Fibroblast of upper back skin (primary cell): ENCODE measurements at places on chromosomes 4 and X.
A peak's percentile ranks its signal among the peaks of the same experiment; 100 is the strongest.

DNA sequence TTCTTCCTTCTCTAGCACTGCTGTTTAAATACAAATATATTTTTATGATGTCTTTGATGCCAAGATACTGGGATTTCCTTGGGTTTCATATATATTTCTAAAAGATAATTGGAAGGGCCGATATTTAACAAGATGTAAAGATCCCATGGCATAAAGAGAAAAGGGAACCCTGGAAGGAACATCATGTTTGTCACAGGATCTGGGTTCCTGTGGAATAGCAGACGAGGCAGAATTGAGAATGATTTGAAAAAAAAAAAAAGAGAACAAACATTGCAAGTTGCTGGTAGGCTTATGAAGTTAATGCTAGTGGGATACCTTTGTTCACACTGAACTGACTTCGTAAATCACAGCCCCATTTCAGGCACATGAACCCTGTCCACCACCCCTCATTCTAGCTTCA, 33.6 kb downstream of the RASSF6 start:
- DNase-seq: no peak

DNA sequence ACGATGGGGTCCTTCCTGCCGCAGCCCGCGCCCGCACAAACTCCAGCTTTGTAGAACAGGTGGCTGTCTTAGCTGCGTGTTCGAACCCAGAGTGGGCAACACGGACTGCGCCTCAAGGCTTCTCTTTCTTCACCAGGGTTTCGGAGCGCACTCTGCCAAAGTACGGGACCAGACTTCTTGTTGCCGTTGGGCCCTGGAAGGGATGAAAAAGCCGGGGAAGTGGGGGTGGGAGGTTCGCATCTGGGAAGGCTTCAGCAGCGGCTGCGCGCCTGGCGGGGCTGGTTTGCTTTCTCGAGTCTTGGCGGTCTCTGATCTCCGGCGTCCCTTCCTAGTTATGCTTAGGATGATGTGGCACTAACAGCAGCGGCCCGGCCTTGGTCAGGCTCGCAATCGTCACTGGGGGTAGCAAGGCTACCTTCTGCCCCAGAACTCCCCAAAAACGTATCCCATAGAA, 673 bp downstream of the PARM1 start:
- no peak for DNase-seq

DNA sequence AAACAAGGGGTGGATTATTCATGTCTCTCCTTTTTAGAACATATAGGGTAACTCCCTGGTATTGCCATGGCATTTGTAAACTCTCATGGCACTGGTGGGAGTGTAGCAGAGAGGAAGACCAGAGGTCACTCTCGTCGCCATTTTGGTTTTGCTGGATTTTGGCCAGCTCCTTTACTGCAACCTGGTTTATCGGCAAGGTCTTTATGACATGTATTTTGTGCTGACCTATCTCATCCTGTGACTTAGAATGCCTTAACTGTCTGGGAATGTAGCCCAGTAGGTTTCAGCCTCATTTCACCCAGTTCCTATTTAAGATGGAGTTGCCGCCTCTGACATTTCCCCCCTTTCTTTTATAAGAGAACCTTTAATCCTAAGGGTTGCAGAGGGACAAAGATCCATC, 45.8 kb downstream of the MGST2 start:
- no peak for DNase-seq

GRCh38 chrX:51614353-51615012, 4.2 kb downstream of the CENPVL3 start:
- peak; percentile 49 for DNase-seq

DNA sequence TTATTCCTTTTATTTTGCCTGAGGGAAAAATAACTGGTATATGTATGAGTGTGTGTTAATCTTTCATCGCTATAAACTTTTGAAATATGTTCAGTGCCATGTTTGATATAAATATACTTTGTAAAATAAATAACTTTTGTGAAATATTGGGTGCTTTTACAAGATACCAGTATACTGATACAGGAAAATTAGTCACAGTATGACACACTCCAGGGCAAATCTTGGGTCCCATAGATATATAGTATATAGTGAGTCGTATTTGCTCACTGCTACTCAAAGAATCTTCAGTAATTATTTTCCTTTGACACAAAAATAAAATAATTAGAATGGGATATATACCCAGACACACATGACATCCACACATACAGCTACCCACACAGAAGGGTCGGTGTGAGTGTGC, 472.3 kb downstream of the GRID2 start:
- no peak for DNase-seq

DNA sequence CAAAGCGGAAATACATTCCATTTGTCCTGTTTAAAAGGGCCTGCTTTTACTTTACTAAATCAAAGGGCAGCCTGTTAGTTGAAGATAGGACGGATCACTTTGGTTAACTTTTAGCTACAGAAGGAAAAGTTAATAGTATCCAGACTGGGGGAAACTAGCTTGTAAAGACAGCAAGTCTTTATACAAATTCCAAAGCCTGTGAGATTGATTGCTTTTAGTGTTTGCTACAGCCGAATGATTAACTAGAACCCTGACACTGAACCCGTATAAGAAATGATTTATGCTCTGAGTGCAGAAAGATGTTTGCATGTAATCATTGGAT, 93.4 kb downstream of the FRAS1 start:
- DNase-seq: peak; percentile 21

- no peak for DNase-seq
Observed at GRCh38 chr4:121216461-121216860, 52.3 kb upstream of the TNIP3 start.

GRCh38 chrX:120604361-120604782, 471 bp downstream of the MCTS1 start:
- peak; percentile 55 for DNase-seq

DNA sequence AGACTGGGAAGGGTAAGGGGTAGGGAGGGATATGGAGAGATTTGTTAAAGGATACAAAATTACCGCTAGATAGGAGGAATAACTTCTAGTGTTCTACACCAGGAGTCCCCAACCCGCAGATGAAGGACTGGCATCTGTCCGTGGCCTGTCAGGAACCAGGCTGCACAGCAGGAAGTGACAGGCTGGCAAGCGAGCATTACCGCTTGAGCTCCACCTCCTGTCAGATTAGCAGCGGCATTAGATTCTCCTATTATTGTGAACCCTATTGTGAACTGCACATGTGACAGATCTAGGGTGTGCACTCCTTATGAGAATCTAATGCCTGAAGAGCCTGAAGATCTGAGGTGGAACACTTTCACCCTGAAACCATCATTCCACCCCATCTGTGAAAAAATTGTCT, 27.9 kb upstream of the BBS7 start:
- DNase-seq: peak; percentile 2

DNA sequence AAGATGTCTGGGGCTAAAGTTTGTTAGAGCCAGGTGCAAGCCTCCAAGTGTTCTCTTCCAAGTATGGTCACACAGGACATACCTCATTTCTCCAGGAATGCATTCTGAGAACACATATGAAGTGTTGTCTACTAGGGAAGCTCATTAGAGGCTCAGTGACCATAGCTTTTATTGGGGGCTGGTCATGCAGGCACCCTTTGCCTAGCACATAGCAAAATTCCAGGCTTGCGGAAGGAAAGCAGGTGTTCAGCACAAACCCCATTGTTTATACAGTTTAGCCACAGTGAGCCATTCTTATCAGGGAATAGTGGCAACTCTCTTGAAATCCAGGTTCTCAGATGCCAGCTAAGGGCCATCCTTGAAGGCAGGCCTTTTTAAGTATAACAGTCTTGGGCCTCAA, 339.4 kb upstream of the ZCCHC13 start:
- DNase-seq: no peak

DNA sequence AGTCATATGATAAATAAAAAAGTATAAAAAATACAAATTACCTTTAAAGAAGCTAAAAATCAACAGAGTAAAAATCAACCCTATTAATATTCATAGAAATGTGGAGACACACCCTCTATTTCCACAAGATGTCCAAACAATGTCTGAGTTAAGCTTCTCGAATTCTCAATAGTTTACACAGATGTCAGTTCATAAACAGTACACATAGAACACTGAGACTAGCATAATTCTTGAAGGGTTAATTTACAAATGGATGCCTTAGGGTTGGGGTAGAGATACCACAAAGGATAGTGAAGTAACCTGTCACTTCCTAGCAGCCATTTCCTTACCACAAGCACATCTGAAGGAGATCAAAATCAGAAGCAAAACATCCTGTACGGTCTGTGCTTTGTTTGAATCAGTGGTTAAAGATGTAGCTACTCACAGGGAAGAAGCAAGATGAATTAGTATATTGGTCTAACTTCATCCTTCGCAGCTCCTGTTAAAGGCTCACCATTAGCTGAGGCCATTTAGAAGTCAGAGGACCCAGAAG, 2393.9 kb downstream of the ARAP2 start:
- peak; percentile 81 for DNase-seq

GRCh38 chr4:78056265-78057129, 626 bp upstream of the FRAS1 start:
- peak; percentile 83 for DNase-seq

DNA sequence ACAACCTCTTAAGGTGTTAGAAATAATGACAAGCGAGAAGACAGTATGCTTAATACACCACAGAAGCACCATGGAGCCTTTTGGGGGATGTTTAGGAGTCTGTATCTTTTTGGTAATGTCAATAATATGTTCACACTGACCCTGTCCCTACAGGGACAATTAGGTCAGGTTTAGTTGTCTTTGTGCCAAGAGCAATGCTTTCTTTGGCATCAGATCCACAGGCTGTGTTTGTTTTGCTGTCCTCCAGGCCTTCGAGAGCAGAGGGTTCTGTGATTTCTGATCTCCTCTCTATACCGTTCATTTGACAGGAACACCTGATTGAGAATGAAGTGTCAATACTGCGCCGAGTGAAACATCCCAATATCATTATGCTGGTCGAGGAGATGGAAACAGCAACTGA, 153.8 kb downstream of the DCLK2 start:
- DNase-seq: no peak

- no peak for DNase-seq
Observed at GRCh38 chrX:68045008-68045577, 388.2 kb downstream of the OPHN1 start.

DNA sequence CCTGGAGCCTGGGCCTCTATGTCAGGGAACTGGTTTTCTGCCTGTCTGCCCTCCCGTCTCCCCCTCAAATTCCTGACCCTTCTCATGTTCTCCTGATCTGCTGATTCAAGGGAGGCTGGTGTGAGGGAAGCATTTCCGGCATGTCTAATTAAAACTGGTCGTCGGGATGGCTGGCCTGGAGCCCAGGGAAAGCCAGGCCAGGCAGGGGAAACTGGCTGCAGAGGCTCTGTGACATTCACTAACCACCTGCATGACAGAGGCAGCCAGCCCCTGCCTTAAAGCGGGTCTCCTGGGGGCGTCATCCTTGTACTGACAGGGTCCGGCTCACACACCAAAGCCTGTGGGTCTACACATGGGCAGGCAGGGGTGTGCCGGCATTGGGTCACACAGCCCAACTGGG, 35.2 kb downstream of the ABLIM2 start:
- DNase-seq: peak; percentile 6

GRCh38 chr4:75698162-75698962, 25.2 kb upstream of the G3BP2 start:
- DNase-seq: no peak

GRCh38 chrX:102155806-102156179, at the start of gene BEX5:
TSS of gene BEX5 (minus strand) at chrX:102155977. CDS start at chrX:102154265, 1,712 bp downstream.
- DNase-seq: peak; percentile 11

GRCh38 chr4:75189711-75190335, 256.9 kb downstream of the PARM1 start:
- peak; percentile 1 for DNase-seq

DNA sequence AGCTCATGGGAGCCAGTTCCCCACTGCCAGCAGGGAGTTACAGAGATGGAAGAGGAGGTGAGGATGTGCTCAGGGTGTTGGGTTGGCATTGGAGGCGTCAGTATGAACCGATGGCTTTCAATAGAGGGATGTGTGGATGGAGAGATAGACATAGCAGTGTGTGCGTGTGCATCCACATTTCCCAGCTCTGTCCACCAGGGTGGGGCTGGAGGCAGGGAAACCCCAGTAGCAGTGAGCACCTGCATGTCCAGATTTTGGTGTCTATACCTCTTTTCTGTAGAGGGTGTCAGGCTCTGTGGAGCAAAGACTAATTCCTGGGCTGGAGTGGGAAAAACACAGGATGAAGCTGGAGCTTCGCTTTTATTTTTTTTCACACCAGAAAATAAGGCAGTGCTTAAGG, 37.2 kb upstream of the HGFAC start:
- DNase-seq: no peak

DNA sequence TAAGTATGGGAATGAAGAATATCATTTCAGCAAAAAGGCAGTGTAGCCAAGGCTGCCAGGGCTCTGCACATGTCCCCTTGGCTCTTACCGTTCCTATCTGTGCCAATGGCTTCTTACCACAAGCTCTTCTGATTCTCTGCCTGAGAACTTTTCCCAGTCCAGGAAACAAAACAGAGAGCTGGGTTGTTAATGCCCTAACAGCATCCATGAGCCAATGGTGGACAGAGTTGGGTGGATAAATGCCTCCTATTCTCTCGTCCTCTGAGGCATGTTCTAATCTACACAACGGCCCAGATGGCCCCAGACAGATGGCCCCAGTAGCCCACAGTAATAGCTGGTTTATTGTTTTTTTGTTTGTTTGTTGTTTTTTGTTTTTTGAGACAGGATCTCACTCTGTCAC, 28.0 kb downstream of the SCD5 start:
- DNase-seq: no peak

- no peak for DNase-seq
Observed at GRCh38 chr4:48248559-48248953, 21.1 kb downstream of the TEC start.

- DNase-seq: no peak
Observed at GRCh38 chr4:3834663-3835521, 68.7 kb downstream of the ADRA2C start.

DNA sequence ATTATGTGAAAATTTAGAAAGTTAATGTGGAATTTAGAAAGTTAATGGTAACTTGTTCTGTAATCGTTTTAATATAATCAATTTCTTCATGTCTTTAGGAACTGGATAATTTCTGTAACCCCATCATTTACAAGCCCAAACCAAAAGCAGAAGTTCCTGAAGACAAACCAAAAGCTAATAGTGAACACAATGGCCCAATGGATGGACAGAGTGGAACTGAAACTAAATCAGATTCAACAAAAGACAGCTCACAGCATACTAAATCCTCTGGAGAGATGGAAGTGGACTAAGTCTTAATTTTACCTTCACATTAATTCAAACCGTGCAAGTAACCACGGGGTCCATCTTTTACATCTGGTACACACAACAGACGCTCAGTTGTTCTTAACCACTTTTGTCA, 48.1 kb upstream of the PLK4 start:
- no peak for DNase-seq

DNA sequence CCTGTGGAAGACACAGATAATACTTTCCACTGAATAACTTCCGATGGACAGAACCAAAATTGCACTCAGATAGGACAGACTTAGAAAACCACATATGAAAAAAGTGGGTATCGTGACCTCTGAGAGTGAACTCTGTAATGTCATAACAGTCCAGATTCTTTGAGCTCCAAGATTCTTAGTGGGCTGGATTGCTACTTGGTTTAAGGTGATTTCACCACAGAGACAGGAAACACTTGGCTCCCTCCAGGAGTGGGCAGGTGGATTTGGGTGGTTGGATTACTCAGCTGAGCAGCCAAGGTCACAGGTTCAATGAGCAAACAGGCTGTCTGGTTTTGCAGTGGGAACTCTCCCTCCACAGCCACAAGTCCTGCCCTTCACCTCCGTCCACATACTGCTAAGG, 126.0 kb downstream of the AFAP1 start:
- peak; percentile 49 for DNase-seq

GRCh38 chr4:185651137-185651677, 115.9 kb upstream of the PDLIM3 start:
- DNase-seq: no peak

- DNase-seq: peak; percentile 91
Observed at GRCh38 chr4:7892212-7893019, 47.2 kb downstream of the AFAP1 start.
